ENCODE measurements at places on chromosomes 7 and 10. TPM values are rescaled to one million over a fixed set of nuclear protein-coding genes. Genes with fewer than 3 reads are reported as not detected.

DNA sequence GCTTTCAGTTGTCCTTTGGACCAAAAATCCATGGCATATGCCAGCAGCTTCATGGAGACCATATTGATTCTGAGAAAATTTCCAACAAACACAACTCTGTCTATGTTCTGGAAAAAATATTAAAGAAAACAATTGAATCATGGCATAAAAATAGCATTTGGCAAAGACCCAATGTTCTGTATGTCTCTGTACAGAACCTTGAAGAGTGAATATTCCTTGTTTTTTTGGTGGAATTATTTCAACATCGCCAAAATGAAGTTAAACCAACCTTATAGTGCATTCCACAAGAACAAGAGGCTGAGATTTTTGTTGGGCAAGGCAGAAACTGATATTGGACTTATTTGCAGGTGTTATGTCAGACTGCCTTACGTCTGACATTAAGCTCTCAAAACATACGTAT is 53.3 kb upstream of the SLC16A12 start:
- no peak for DNase-seq

DNA sequence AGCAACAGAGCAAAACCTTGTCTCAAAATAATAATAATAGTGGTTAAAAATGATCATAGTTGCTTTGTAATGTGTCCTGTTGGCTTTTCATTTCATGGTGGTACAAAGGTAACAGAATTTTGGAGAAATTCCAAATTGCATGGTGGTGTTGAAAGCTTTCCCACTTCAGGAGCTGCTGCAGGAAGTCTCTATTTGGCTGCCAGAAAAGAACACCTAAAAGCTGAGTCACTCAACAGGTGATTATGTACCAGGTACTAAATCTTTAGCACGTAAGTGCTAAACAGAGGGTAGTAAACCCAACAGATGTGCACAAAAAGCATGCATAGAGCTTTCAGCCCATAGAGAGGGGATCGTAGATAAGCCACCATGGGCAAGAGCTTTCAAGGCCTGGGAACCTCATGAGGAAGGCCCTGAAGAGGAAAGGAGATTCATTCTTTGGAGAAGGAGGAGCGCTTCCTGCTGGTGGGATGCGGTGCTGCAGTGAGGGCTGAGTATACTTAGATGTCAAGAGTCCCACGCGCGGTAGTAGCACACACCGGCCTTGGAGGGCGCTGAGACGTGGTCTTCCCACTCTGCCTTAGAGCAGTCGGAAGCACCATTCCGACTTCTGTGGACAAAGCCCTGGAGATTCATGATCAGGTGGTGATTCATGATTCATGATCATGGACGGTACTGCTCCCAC is 118.7 kb downstream of the RALA start:
- DNase-seq: peak; percentile 33

- DNase-seq: no peak
Measured at GRCh38 chr10:65130162-65130758, 1609.1 kb downstream of the REEP3 start.

GRCh38 chr10:24674892-24675632 is 48.6 kb downstream of the ARHGAP21 start:
- DNase-seq: no peak

Gene BHLHA15
- total RNA-seq: not detected

Gene LRRC4
- total RNA-seq: 67.6 TPM
